Chondrocyte (in vitro differentiated cells): ENCODE measurements at places on chromosomes 11 and 22.

- no peak for DNase-seq
These were observed 10.4 kb downstream of the PDHX start for GRCh38 chr11:34926831-34927132.

DNA sequence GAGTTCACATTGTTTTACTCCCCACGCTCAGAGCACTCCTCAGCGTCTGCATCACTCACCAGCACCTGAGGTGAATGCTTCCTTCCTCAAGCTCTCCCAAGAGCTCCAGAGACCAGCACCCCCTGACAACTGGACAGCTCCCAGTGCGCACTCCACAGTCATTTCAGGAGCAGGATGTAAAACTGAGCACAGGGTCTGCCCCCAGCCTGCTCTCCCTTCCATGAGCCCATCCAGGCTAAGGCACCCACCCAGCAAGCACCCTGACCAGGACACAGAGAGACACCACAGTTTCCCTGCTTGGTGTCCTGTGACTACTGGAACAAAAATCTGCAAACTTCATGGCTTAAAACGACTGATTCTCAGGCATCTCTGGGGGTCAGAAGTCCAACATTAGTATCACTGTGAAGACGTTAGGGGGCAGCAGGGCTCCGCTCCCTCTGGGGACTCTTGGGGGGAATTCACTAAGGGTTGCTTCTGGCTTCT is 3.3 kb downstream of the SCGB1D2 start:
- DNase-seq: no peak

DNA sequence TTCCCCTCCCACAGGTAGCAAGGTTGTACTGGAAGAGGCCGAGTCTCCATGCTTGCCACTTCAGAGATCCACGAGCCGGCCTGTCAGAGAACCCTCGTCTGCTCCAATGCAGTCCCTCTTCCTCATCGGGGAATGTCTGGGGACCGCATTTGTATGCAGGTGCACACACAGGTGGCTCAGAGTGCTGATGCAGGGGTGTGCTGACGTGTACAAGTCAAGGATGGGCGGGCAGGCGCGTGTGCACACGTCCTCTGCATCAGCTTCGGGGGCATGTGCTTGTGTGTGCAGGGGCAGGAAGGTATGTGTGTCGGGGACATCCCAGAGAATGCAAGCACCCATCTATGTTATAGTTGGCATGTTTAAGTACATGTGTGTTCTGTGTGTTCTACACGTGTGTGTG is 49.4 kb downstream of the ELFN2 start:
- DNase-seq: no peak

DNA sequence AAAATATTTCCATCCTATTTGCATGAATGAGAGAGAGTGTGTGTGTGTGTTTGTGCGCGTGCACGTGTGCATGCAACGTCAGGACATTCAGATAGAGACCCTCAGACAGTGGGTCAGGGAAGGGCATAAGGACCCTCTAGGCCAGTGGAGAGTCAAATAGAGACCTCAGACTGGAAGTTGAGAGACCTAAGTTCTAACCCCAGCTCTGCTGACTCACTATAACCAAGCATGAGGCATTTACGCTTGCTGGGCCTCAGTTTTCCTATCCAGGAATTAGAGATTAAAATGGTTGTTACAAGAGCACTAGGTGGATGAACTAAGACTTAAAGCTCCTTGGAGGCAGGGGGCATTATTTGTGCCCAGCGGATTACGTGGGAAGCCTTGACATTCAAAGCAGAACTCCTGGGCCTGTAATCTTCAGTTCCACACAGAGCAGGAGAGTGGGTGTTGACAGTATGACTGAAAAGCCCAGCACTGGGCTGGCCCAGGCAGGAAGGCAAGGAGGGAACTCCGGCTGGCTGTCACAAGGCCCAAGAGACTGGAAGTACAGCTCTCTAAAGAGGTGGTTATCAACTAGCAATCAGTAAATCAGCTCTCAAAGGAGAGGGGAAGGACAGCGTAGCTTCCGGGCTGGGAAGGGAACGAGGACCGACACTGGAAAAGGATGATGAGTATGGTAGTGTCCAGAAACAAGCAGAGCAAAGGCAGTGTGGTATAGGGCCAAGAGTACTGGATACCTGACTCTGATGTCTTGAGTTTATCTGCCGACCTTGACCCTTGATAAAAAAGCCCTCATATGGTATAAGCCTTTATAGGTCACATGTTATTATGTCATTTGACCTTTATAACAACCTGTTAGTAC is 9.2 kb downstream of the RHOG start:
- no peak for DNase-seq

GRCh38 chr22:46514592-46515207 is 22.7 kb downstream of the CELSR1 start:
- no peak for DNase-seq

DNA sequence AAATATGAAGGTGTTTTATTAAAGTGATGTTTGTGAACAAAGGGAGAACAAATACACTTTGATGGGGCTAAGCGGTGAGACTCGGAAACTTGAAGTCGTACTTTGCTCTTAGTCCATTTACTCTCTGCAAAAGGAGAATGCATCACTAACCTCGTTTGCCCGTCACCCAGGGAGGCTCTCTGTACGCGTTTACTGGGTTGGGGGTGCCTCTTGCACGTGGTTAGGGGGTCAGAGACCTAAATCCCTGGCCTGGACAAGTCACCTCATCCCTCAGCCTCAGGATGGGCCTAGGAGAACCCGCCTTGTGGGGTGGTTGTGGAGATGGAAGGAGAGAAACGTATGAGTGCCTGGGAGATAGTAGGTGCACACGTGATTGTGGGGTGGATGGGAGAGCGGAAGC is 803 bp upstream of the IFT27 start:
- no peak for DNase-seq

DNA sequence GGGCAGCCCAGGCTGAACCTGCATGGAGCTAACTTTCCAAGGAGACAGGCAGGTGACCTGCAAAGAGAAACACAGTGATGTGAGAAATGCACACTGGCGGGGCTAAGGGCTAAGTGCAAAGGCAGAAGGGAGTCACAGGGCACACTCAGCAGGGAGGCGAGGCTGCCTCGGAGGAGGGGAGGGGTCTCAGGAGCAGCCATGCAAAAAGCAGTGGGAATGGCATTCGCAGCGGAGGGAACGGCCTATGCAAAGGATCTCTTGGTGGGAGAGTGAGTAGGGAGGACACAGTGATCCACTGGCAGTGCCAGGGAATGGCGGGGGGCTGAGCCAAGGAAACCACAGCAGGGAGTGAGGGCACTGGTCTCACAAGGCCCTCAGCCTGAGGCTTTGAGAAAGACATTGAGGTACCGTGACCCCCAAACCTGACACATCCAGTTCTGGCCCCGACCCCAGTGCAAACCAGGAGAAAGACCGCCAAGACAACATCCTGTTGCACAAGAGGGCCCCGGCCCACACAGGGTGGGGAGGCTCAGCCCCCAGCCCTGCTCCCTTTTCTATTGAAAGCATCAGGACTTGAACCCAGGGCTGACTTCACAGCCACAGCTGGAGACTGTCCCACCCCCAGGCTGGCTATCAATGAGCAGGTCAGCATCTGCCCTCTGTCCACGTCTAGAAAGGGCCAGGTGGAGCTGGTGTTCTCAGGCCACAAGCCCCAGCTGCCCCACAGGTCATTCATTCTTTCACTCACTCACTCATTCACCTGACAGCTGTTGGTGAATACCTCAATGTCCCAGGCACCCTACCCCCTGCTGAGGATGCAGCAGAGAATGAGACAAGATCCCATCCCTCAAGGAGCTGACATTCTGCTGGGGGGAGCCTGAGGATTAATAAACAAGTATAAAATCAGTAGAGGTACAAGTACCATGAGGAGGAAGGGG is 50.7 kb downstream of the IGLL1 start:
- DNase-seq: peak; percentile 53

GRCh38 chr22:43750751-43751150 is 61.4 kb downstream of the EFCAB6 start:
- no peak for DNase-seq

GRCh38 chr11:71504531-71504930 is 22.5 kb upstream of the KRTAP5-7 start:
- DNase-seq: peak; percentile 53

- no peak for DNase-seq
These were observed at the start of gene DAGLA for GRCh38 chr11:61679893-61680621. TSS of gene DAGLA (plus strand) at chr11:61680391. CDS start at chr11:61720156, 39,765 bp downstream.

DNA sequence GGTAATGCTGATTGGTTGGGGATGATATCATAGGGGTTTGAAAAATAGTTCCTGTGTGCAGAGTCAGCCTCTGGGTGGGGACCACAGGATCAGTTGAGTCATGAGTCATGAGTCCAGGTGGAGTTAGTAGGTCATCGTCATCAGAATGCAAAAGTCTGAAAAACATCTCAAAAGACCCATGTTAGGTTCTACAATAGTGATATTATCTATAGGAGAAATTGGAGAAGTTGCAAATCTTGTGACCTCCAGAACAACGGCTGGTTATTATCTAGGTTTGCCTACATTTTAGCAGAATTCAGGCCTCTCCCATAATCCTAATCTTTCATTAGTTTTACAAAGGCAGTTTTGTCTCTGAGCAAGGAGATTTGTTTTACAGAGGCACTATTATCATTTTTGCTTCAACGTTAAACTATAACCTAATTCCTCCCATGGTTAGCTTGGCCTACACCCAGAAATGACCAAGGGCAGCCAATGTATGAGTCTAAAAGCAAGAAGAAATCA is 38.9 kb downstream of the MS4A2 start:
- DNase-seq: no peak

GRCh38 chr11:115930886-115931547 is 426.8 kb upstream of the CADM1 start:
- DNase-seq: no peak

- peak; percentile 75 for DNase-seq
These were observed at the start of gene GUCY1A2 for GRCh38 chr11:107018219-107018901. TSS of gene GUCY1A2 (minus strand) at chr11:107018476. CDS start at chr11:107018055, 421 bp downstream.

GRCh38 chr11:108959105-108959761 is 294.4 kb downstream of the DDX10 start:
- no peak for DNase-seq
